ENCODE measurements at places on chromosomes 5 and 9.

GRCh38 chr5:149141224-149141956 is at the start of gene ABLIM3:
TSS of gene ABLIM3 (plus strand) at chr5:149141493. CDS start at chr5:149142096, 603 bp downstream.
- peak; percentile 43 for DNase-seq

DNA sequence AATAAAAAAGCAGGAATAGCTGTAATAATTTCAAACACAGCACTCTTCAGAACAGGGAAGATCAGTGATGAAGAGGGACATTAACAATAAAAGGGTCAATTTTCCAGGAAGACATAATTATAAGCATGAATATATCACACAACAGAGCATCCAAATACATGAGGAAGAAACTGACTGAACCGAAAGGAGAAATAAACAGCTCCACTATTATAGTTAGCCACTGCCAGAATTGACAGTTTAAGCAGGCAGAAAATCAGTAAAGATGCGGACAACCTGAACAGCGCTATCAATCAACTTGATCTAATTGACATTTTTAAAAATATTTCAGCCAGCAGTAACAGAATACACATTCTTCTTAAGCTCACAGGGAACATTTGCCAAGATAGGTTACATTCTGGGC is 89.1 kb downstream of the MED10 start:
- DNase-seq: no peak

DNA sequence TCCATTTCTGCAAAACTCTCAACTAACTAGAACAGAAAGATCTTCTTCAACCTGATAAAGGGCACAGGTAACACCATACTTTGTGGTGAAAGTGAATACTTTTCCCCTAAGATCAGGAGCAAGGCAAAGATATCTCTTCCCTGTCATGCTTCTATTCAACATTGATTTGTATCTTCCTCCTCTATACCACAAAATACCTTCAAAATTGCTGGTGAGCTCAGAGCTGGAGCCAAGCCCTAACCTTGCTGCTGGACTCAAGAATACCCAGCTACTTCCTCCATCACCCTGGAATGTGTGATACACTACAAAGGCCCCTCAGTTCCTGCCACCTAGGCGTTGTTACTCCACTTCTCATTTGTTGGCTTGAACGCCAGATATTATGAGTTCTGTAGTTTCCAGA is 499.0 kb downstream of the ACTL7B start:
- no peak for DNase-seq

- no peak for DNase-seq
These were observed 97.8 kb upstream of the IQGAP2 start for GRCh38 chr5:76305269-76305668.

DNA sequence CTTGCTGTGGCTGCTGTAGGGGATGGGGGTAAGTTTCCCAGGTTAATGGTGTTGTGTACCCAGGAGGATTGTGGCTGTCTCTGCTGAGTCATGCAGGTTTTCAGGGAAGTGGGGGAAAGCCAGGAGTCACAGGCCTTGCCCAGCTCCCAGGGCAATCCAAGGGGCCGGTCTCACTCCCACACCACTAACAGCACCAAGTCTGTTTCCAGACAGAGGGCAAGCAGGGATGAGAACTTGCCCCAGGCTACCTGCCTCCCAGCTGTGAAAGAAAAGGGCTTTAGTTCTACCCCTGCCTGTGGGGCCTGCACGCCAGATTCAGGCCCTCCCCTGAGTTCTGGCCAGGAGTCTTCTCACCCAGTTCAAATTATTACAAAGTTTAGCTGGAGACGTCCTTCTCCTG is 579.8 kb upstream of the ST8SIA4 start:
- DNase-seq: no peak

GRCh38 chr5:113031104-113031503 is 54.5 kb downstream of the DCP2 start:
- DNase-seq: no peak

- no peak for DNase-seq
These were observed 21.0 kb downstream of the LARP1 start for GRCh38 chr5:154776167-154776566.

DNA sequence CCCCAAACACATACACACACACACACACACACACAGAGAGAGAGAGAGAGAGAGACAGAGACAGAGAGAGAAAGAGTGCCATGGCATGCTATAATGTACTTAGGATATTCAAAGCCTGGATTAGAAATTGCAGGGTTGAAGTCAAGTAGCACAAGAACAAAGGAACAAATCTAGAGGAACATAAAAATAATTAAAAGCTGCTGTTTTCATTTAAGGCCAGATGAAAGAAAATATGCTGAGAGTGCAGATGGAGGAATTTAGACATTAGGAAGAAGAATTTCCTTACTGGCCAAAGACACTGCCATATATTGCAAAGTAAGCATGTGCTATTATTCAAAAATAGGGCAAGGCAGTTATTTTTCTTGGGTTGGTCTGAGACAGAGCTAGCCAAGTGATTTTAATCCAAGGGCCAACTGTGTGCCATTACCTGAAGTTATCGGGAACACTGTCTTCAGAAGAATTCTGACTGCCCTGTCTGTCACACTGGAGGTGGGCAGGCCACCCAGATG is 31.7 kb downstream of the HSD17B3 start:
- DNase-seq: no peak

DNA sequence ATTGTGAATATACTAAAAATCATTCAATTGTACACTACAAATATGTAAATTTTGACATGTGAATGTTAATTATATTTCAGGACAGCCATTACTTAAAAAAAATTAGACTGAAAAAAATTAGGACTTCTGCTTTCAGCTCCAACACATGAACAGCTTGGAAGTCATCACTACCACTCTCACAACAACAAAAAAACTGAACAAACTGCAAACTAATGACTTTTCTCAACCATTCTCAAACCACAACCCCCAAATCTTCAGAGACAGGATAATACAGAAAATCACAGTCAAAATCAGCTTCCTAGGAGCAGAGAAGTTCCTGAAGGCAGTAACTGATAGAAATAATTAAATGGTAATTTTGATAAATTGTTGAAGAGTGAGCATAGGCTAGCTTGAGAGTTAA is 686.4 kb downstream of the TLE1 start:
- DNase-seq: no peak

- no peak for DNase-seq
These were observed 7.2 kb upstream of the HOMER1 start for GRCh38 chr5:79521156-79521555.

GRCh38 chr9:123614306-123615263 is 258.6 kb downstream of the CRB2 start:
- DNase-seq: no peak

- no peak for DNase-seq
These were observed 161.1 kb downstream of the TARS1 start for GRCh38 chr5:33601881-33602280.

DNA sequence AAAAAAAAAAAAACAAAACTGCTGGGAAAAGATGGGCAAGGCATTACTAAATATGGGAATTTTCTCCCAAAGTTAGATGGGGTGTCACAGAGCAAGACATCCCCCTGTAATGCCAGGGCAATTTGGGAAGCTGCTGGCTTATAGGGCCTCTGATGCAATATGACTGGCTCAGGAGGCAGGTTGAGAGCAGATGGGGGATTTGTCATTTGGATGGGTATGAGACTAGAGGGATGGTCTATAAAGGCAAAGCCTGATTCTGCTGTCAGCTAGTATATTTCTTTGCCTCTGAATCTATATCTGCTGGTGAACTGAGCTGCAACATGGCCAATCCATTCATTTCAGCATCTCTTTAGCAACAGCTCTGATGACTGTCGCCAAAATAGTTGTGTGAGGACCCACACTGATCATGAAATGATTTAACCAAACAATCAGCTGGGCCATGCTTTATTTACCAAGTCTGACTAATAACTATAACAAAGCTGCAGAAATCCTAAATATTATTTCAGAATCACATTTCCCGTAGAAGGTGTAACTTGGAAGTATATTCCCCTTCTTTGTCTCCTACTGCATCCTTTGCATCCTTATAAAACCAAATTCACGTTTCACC is 455.1 kb upstream of the ZNF608 start:
- DNase-seq: no peak

- no peak for DNase-seq
These were observed 21.3 kb downstream of the RPS6 start for GRCh38 chr9:19358701-19359100.

GRCh38 chr5:142749321-142749720 is 20.9 kb upstream of the ARHGAP26 start:
- no peak for DNase-seq
